Brain (organoid and tissue), 16 donors: ENCODE measurements at places on chromosomes 7 and 10.

- no peak for DNase-seq
Measured at GRCh38 chr10:111171183-111171582, 94.4 kb downstream of the ADRA2A start.

GRCh38 chr10:113979409-113979808 lies 64.3 kb upstream of the ADRB1 start:
- DNase-seq: peak; percentile 34

DNA sequence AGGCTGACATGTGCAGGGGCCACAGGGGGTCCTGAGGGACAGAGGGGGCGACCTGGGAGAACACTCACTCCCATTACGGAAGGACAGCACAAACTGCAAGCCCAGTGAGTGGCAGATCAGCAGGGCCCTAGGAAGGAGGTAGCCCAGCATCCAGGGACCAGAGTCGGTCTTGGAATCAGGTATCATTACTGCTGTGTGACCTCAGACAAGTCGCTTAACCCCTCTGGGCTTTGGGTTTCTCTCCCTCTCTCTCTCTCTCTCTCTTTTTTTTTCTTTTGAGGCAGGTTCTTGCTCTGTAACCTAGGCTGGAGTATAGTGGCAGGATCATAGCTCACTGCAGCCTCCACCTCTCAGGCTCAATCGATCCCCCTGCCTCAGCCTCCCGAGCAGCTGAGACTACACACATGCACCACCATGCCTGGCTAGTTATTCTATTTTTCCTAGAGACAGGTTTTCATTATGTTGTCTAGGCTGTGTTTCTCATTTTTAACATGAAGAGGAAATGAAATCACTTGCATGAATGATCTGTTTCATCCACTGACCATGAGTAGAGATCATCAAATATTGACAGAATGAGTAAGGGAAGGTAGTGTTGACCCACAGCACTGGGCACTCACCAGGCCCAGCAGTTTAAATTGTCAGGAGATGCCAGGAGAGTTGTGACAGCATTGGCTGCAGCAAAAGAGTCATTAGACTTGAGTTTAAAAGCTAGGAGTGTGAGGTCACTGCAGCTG lies 49.4 kb downstream of the BUB3 start:
- no peak for DNase-seq

DNA sequence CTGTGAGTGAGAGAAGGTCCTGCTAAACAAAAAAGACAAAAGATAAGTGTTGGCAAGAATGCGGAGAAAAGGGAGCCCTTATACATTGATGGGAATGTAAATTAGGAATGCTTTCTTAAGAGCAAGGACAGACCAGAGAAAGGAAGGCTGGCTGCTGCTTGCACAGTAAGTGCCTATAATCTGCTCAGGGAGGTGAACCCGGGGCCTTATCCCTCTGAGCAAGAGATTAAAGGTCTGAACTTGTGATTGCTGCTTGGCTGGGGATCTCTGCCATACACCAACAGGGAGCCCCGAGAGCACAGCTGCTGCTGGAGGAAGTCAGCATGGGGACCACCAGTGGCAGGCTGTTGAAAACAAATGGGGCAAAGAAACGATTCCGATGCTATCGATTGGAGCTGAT lies 32.0 kb upstream of the CRTAC1 start:
- peak; percentile 7 for DNase-seq
